ENCODE measurements at places on chromosomes 6 and 20.

GRCh38 chr6:106077170-106077569 lies 9.0 kb upstream of the PRDM1 start:
- no peak for DNase-seq

DNA sequence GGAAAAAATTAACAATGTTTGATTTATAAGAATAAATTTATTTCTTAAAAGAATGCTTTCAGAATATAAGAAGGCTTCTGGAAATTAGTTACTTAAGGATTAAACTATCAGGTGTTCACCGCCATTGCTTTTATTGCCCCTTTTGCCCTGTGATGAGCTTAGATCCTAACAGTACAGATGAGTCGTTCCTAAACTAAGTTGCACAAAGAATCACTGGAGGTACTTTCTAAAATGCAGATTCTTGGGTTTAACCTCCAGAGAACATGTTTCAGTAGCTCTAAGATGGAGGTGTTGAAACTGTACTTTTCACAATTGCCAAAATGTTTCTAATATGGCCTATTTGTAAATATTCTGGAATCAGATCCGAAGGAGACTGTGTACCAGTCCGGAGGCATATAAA lies 211.9 kb downstream of the GMDS start:
- no peak for DNase-seq

DNA sequence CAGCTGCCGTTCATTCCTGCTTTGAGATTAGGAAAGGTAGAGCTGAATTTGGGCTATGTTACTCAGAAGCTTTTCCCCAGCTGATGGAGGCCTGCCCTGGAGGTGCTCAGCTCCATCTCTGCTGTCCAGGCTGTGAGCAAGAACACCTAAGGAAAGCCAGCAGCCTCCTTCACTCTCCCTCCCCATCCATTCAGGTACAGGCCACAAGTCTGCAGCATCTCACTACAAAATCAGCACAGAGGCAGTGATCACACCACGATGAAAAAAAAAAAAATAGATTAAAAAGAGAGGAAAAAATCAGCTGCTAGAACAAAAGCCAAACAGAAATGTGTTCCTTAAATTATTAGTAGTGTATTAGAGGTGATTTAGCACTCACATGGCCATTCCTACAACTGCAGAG lies 515.0 kb downstream of the CDH26 start:
- DNase-seq = no peak

DNA sequence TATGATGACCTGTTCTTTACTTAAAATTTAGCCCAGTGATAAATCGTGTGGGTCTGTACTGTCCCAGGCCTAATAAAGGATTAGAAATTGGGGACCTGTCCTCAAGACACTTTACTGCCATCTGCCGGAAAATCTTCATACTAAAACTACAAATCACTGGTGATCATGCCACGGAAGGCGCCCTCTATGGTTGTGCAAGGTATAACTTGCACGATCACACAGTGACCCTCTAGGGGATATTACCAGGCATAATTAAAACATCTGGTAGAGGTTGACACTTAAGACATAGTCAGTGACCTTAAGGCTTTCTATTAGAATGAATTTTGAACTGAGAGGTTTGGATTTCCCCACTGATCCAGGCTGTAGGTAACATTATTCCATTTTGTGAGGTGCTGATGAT lies 172.6 kb downstream of the BMP2 start:
- no peak for DNase-seq

- DNase-seq = no peak
These were observed 5.0 kb downstream of the WRNIP1 start for GRCh38 chr6:2770171-2770570.

DNA sequence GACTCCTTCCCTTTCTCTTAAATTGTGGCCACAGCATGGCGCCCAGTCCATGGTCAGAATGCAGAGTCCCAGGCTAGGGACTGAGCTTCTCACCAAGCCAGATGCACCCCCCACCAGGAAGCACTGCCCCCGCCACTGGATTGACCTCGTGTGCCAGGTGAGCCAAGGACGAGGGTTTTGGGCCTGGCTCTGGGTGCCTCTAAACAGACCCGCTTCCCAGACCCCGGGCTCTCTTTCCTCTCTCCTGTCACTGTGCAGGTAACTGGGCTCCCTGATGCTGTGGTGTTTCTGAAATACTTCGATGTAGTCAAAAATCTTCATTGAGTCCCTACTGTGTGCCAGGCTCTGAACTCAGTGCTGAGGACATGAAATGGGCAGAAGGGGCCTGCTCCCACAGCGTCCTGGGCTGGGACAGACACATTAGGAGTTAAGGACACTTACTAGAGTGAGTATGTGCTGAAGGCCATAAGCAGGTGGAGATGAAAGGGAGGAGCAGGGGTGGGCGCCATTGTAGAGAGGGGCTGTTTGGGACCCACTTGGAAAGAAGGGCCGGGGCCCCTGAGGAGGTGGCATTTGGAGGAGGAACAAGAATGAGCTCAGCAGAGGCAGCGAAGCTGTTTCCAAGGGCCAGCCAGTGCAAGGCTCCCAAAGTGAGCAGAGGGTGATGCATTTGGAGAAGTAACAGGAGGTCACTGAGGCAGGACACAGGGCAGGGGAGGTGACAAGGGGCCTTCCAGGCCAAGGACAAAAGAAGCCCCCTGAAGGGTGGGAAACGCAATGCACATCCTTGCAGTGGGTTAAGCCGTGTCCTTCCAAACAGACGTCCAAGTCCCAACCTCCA lies 217.1 kb downstream of the ANKRD60 start:
- DNase-seq = no peak

DNA sequence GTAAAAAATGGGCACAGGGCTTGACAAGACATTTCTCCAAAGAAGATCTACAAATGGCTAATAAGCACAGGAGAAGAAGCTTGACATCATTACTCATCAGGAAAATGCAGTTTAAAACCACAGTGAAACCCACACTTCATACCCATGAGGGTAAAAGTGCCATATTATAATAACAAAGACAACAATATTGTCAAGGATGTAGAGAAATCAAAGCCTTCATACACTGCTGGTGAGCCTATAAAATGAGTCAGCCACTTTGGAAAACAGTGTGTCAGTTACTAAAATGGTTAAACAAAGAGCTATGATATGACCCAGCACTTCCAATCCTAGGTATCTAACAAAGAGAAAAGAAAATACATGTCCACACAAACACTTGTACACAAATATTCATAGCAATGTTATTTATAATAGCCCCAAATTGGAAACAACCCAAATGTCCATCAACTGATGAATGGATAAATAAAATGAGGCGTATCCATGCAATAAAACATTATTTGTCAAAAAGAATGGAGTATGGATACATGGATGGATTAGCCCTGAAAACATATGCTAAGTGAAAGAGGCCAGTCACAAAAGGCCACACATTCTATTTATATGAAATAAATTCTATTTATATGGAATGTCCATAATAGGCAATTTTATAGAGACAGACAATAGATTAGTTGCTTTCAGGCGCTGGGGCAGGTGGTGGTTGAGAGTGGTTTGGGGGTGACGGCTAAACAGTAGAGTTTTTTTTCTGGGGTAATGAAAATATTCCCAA lies 11.5 kb upstream of the IL20RA start:
- no peak for DNase-seq

All from KBM-7 (cell line).